ENCODE measurements at places on chromosomes 12 and 14.
A peak's percentile ranks its signal among the peaks of the same experiment; 100 is the strongest.

DNA sequence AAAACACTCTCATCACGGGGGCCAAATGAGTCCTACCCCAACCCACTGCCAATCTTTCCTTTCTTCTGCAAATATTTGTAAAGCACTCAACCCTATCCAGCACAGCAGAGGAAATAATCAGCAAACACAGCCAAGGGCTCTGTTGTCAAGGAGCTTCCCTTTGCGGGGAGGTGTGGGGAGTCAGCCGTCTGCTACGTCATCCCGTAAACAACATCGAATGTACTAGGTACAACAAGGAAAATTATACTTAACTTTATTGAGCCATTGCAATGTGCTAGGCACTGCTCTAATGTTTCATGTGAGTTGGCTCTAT is 22.8 kb downstream of the TMEM63C start:
- DNase-seq: no peak

DNA sequence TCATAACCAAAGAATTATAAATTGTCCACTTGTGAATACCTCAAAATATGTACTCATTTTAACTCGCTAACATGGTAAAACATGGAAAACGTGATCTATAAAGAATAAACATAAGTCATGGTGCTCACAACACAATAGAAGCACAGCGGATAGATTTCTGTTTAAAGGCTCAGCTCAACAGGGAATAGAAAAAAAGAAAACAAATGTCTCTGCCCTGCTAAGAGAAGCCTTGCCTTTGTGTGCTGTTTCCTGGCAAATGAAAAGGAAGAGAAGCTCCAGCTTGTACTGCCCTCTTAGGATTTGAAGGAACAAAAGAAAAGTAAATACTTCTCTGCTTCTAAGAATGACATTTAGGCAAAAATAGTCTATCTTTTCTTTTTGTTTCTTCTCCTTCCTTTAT is 121.0 kb upstream of the KRR1 start:
- DNase-seq: no peak

- DNase-seq: no peak
Observed at GRCh38 chr12:47015381-47015780, 64.0 kb upstream of the PCED1B start.

DNA sequence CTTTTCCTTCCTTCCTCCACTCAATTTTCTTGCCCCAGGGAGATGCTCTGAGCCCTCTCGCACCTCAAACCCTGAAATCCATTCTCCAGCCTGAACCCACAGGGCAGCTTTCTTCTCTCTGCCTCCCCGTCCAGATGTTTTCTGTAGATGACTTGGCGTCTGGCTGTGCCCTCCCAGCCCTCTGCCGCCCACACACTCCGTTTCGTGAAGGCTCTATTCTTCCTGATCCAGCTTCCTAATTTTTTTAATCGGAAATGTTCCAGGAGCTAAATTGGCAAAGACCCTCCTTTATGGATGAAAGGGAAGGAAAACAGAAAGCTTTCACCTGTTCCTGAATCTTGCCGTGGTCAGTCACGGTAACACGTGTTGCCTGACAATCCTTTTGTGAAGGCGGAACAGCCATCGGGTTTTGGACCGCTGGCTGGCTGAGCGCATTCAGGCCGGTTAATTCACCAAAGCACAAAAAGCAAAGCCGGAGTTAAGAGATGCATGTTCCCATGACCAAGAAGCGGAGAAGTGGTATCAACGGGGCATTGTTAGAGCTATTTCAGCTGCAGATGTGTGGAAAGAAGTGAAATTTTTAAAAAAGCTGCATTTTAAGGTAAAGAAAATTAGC is 70.2 kb upstream of the FBRSL1 start:
- DNase-seq: no peak

GRCh38 chr14:76710056-76711010 is 50.9 kb upstream of the VASH1 start:
- peak; percentile 29 for DNase-seq

- DNase-seq: peak; percentile 84
Observed at GRCh38 chr14:24329736-24330135, 5.1 kb downstream of the ADCY4 start.

GRCh38 chr14:104796687-104797081 is 1.1 kb upstream of the AKT1 start:
- DNase-seq: no peak

- no peak for DNase-seq
Observed at GRCh38 chr12:71948390-71948789, 9.7 kb downstream of the TPH2 start.

GRCh38 chr14:21241218-21241819 is 27.9 kb downstream of the HNRNPC start:
- no peak for DNase-seq

DNA sequence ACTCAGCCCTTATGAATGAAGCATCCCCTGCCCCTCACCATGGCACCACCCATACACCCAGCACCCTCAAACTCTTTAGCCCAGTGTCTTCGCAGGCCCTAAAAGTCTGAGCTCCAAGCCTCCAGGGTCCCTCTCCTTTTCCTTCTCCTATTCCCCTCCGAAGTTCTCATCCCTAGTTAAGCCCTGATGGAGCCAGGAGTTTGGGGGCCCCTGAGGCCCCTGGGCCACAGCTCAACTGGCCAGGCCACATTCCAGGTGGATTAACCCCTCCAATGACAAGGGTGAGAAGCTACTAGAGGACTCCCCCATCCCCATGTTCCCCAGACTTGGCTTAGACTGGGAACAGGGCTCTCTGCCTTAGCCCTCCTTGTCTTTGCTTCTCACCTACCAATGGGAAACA is 2.6 kb downstream of the RARG start:
- DNase-seq: no peak

DNA sequence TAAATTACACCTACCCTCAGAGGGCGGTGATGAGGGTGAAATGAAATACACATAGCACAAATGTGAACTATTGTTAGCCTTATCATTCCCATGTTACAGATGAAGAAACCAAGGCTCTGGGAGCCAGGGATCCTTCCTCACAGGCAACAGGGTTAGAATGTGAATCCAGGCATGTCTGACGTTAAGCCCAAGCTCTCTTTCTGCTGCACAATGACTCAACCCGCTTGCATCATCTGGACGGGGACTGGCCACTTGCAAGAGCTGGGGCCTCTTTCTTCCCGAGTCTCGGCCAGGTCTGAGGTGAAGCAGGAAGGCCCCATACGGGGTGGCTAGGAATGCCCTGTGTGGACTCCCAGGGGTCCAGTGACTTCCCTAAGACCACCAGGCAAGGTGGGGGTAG is 105.2 kb downstream of the RBM19 start:
- no peak for DNase-seq

DNA sequence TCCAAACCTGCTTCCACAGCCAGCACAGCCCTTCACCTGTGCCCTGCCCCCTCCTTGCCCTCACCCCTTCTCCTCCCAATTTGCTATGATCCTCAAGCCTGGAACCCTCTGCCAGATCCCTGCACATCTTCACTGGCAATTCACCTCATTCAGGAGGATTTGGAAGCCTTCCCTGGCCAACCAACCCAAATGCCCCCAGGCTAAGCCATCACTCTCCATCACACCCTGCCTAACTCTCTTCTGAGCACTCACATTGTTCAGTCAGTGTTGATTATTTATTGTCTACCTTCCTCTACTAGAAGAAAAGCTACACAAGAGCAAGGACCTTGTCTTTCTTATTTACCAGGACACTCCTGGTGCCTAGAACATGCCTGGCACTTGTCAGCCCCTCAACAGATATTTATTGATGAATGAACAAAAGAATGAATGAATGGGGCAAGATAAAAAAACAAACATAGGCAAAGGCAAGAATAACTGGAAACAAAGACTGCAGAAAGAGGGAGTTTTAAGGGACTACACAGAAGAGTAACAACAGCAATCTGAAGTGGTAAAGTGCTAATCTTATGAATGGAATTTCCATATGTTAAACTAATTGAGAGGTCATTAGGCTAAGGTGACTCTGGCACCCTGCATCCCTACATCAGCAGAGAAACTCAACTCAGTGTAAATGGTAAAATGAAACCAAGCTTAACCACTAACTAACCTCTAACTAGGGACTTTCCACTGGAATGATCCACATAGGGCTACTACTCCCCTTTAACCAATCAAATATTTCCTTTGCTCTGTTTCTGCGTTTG is 33.4 kb downstream of the TMTC1 start:
- no peak for DNase-seq

- no peak for DNase-seq
Observed at GRCh38 chr12:61308220-61308619, 952.0 kb upstream of the USP15 start.

DNA sequence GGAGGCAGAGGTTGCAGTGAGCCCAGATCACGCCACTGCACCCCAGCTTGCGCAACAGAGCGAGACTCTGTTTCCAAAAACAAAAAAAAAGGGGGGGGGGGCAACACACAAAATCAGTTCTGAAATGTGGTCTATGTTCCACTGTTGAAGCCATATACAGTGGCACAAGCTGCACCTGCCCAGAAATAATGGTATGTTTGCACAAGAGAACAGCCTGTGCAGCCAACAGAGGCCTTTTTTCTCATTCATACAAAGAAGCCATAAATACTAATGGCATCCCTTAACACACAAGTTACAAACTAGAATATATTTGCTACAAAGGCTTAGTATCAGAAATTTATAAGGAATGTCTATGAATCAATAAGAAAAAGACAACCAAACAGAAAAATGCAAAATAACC is 37.1 kb downstream of the ITPR2 start:
- DNase-seq: no peak

GRCh38 chr14:88026890-88027289 is 22.0 kb downstream of the GPR65 start:
- no peak for DNase-seq

DNA sequence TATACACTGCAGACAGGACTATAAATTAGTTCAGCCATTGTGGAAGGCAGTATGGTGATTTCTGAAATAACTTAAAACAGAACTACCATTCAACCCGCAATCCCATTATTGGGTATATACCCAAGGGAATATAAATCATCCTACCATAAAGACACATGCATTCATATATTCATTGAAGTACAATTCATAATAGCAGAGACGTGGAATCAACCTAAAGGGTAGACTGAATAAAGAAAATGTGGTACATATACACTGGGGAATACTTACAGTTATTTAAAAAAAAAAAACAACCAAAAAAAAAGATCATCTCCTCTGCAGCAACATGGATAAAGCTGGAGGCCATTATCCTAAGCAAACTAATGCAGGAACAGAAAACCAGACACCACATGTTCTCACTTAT is 473.9 kb downstream of the TRHDE start:
- no peak for DNase-seq

GRCh38 chr12:20097626-20098025 is 270.7 kb upstream of the PDE3A start:
- DNase-seq: no peak

DNA sequence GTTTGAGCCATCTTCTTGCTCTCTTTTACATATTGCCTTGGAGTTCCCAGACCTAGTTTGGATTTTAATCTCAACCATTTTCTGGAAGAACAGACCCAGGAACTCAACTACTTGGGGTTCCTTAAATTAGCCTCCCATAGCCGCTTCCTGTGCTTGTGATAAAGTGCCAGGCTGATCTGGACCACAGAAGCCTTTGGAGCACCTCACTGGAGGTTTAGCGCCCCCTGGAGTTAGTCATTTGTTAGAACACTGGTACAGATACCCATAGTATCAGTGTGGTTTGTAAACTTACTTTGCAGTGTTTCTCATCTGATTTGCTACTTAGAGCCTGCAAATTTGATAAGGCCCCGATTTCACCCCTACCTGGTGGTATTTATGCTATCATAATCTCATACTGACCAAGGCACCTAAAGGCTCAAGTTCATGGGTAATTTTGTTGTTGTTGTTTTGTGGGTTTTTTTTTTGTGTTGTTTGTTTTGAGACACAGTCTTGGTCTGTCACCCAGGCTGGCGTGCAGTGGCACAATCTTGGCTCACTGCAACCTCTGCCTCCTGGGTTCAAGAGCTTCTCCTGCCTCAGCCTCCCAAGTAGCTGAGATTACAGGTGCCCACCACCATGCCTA is 3.7 kb downstream of the UNC119B start:
- DNase-seq: peak; percentile 80

DNA sequence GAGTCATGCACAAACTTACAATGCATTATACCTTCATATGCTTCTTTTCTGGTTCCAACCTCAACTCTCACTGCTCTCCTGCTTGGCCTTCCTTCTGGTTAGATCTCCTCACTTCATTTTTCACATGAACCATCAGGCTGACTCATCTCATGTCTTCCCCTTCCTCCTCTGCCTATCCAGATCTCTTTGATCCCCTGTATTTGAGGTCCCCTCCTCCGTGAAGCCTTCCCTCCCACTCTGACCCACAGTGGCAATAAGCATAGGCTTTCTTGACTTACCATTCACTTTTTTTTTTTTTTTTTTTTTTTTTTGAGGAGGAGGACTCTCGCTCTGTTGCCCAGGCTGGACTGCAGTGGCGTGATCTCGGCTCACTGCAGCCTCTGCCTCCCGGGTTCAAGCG is 14.7 kb upstream of the ASIC1 start:
- DNase-seq: no peak

DNA sequence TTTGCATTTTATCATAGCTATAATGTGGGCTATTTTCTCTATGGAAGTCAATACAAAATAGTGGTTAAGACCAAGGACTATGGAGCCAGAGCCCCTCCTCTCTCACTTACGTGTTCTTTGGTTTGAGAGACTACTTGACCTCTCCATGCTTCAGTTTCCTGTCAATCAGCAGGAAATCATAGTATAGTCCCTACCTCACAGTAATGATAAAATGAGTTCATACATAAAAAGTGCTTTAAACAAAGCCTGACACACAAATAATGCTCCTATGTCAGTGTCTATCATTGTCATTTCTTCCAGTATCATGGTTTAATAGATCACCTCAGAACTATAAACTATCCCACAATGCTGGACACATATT is 90.4 kb downstream of the MED13L start:
- no peak for DNase-seq

GRCh38 chr14:53152184-53152886 is 788 bp downstream of the DDHD1 start:
- DNase-seq: peak; percentile 59

GRCh38 chr14:35043046-35043445 is 3.0 kb upstream of the FAM177A1 start:
- DNase-seq: no peak

DNA sequence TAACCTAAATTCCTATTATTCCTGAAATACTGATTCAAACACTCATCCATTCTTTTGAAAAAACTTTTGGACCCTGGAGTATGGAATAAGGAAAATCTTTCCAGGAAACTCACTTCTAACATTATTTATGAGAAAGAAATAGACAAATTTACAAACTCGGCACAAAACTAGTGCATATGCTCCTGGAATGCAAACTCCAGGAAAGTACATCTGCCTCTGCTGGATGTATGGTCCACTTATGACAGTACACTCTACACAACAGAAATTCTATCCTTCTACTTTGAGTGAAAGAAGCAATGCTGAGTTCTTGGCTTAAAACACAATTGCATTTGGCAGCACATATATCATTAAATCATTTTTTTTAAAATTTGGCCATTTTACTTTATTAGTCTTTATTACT is 700.5 kb upstream of the STXBP6 start:
- DNase-seq: no peak

Measured in effector memory CD8-positive, alpha-beta T cell (primary cell).